Tongue (tissue), 3 donors: ENCODE measurements at places on chromosomes 6 and 20. TPM values are rescaled to one million over a fixed set of nuclear protein-coding genes. Genes with fewer than 3 reads are reported as not detected.

DNA sequence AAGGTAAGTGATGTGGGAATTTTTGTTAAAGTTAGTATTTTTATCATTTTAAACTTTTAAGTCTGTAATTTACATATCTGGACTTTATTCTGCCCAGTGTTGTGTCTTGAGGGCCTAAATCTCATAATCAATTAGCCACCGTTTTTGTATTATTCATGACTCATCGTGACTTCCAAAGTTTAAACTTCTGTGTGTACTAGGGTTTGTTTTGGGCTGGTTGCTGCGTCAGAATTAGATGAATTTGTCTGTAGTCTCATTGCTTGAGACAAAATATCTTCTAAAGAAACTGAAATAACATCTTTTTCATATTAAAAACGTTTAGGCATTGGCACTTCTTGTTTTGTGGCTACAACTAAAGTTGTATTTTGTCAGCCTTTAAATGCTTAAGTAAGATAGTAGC, 41.3 kb downstream of the CDYL start:
- no peak for DNase-seq

- DNase-seq = no peak
Measured at GRCh38 chr20:15599961-15600360, 973.3 kb downstream of the KIF16B start.

The CALHM4 gene
- total RNA-seq = not detected

DNA sequence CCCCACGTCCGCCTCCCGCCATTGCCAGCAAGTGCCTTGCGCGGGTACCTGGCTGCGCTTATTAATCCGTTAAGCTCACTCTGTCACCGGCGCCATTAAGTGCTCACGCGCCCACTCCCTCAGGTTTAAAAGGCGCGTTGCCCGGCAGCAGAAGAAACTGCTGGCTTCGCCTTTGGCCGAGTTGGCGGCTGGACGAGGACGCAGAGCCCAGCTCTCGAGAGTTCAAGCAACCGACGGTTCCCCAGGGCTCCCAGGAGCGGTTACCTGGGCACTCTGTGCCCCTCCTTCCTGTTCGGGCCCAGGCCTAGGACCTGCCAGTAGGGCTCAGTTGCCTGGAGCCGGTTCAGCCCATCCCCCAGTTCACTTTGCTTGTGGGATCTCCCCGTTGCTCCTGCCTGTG, at the start of gene GGTLC1:
TSS of gene GGTLC1 (minus strand) at position 219 of the 400 bp plus-strand sequence. CDS start 2,168 bp downstream, outside the sequence.
- DNase-seq = no peak

DNA sequence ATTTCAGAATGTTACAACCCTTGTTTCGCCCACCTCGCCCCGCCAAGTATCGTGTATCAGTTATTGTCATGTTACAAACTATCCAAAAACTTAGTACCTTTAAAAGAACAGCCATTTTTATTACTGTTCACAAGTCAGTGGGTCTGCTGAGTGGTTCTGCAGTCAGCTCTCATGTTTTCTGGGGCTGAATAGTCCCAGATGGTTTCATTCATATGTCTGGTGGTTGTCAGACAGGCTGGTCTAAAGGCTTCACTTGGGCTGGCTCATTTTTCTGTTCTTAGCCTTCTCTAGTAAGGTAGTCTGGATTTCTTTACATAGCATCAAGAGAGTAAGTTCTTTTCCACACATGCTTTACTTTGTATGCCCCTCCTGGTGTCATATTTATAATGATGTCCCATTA, 8.6 kb downstream of the ZNF292 start:
- DNase-seq = no peak

- no peak for DNase-seq
Measured at GRCh38 chr20:36312724-36313441, 6.7 kb downstream of the DLGAP4 start.

DNA sequence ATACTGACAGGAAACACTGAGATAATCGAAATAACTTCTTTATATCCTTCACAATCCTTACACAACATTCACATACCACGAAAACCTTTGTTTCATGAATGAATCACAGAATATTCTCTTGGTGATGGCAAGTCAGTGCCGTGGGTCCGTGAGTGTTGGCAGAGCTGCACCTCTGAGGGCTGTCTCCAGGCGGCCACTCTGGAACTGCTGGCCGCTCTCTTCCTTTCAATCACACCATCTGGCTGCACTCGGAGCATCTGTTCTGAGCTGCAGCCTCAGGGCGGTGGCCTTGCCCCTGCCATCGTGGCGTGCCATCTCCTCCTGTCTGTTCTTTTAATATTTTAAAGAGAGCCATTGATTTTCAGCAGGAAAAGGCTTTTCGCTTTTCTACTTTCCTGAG, 129.4 kb upstream of the AFDN start:
- DNase-seq = peak; percentile 71

The BFSP1 gene
- total RNA-seq = 1.6 TPM
